Hematopoietic multipotent progenitor cell treated with erythropoietin and hydrocortisone succinate and interleukin-3 and kit ligand, for 15 days (in vitro differentiated cells): ENCODE measurements at places on chromosomes 4 and X.

DNA sequence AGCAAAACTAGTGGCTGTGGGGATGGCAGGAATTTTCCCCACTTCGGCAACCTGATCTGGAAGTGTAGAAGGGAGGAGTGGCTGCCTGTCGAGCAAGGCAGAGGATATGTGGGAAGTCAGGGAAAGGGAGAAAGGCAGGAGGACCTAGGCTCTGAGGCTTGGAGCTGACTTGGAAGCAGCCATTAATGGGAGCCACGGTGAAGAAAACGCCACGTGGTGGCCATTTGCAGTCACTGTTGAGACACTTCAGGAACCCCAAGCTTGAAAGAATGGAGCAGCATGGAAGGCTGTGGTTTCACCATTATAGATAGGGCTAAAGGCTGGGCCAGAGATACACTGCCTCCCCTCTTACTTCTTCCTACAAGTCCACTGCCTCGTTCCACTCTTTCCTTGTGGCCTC lies 41.8 kb upstream of the MAML3 start:
- DNase-seq = no peak

GRCh38 chr4:124631760-124632159 lies 80.8 kb downstream of the ANKRD50 start:
- no peak for DNase-seq

GRCh38 chr4:113189546-113189945 lies 140.1 kb downstream of the ANK2 start:
- no peak for DNase-seq

GRCh38 chr4:123844374-123844773 lies 447.8 kb downstream of the SPRY1 start:
- no peak for DNase-seq

- no peak for DNase-seq
These were observed 9.8 kb downstream of the NKX3-2 start for GRCh38 chr4:13534344-13535063.
